ENCODE measurements at places on chromosomes 1 and 21.

DNA sequence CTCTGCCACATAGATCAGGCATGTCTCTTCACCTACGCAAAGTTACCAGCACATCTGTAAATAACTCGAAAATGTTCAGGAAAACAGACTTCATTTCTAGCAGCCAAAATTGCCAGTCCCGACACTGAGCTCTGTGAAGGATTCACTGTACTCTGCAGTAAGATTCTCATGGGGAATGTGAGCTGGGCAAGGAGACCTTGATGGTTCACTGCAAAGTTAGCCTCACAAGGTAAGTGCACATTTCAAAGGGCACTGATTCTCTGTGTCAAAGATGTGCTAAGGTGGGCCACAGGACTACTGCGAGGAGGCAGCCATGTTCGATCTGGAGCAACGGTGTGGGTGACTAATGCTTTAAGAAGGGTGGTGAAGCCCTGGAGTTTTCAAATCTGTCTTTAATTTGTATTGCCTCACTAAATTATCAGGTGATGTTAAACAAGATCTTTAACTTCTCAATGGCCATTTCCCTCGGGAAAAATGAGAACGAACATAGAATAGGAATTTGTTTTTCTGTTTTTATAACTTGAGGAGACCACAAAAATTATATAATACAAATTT lies 25.2 kb downstream of the STPG1 start:
- DNase-seq = no peak

DNA sequence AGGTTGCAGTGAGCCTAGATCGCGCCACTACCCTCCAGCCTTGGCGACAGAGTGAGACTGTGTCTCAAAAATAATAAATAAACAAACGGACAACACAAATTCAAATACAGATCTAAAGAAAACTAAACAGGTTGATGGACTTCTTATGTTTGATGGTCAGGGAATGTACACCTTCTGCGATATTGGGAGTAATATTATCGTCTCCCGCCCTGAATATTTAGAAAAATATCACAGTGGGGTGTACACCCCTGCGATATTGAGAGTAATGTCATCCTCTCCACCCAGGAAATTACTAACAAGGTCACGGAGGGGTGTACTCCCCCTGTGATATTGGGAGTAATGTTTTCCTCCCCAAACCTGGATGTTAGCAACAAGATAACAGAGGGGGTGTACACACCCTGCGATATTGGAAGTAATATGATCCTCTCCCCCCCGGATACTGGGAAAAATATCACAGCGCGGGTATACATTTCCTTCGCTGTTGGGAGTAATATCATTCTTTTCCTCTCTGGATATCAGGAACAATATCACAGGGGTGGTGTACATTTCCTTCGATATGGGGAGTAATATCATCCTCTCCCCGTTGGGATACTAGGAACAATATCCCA lies 1.4 kb upstream of the CFAP298 start:
- DNase-seq = no peak

DNA sequence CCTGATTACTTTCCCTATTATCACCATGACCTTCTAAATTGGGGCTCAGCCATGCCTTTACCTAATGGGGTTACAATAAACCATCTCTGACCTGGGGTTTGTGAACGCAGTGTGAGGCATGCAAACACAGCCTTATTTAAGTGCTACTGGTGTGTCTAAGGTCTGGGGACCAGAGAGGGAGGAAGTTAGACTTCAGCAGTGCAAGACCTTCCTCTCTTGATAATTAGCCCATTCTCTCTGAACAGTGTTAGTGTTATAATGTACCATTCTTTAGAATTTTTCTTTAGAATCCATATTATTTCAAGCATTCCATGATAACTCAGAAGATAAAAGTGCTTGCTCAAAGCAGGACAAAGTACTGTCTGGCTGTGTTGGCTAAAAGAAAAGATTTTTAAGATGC lies 10.5 kb upstream of the LRRC8D start:
- DNase-seq = no peak

GRCh38 chr1:60350531-60350930 lies 277.0 kb upstream of the C1orf87 start:
- DNase-seq = no peak

DNA sequence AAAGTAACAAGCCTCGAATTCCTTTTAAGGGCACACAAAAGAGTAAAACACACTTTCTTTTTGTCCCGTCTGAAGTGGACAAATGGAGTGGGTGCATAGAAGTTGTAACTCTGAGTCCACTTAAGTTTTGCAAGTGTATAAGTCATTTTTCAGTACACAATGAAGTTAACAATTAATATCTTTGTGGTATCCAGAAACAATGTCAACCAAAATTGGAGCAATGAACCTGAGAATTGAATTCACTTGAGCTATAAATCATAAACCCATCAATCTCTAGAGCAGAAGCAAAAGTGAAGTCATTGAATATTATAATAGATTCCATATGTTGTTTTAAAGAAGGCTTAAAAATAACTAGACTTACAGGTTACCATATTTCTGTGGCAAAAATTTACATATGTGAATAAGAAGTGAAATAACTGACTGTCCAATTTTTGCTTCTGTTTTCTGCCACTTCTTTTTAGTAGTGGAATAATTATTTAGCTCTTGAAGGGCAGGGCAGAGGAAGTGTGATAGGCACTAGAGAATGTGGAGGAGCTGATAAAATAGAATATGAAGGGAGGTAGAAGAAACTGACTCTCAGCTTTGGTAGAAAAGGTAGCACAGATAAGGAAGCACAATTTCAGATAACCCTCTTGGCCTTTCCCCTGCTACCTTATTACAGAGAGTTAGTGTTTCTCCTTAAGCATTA lies 73.9 kb upstream of the RGL1 start:
- no peak for DNase-seq

DNA sequence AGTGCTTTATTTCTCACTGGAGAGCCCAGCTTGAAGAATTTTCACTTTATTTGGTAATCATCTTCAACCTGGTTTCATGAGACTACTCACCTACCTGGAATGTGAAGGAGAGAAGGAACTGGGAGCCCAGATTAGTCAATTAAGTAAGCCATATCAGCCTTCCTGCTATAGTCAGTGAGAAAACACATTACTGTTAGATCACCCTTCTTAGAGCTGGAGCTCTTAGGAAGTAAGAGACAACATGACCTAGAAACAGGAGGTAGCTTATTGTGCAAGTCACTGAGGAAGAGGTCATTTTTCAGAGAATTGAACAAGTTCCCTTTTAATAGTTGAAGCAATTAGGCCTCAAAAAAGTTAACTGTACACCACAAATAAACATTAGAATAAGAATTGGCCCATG lies 49.2 kb upstream of the TEKT2 start:
- DNase-seq = peak; percentile 97

GRCh38 chr1:155900161-155900560 lies 11.0 kb downstream of the RIT1 start:
- DNase-seq = no peak

DNA sequence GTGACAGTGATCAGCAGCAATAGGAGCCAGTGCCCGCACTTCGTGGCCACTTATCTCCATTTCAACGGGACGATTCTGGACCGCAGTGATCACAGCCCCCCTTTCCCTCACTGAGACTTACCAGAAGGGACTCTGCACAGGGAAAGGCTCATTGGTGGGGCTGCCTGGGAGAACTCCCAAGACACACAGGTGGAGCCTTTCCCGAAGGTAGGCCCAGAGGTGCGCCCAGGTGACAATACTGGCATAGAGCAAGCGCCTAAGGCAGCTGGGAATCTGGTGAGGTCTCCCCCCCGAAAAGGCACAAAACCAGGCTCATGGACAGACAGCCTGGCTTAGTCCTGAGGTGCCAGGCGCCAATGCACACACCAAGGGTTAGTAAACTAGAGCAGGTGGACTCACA lies 318.9 kb downstream of the AJAP1 start:
- DNase-seq = no peak

GRCh38 chr1:158999316-159000069 lies 10.2 kb upstream of the IFI16 start:
- DNase-seq = peak; percentile 77

DNA sequence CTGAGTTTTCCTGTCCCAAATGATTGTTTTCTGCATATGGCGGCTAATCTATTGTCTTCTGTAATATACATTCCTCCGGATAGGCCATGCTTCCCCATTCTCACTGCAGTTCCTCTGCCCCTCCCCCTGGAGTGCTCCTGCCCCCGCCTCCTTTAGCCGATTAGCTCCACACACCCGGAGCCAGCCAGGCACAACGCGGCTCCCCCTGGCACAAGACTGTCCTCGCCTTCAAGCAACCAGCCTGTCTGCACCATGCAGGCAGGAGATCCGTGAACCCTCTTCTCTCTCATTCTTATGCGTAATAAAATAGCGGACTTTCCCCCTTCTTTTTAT lies 18.0 kb downstream of the SERTAD4 start:
- DNase-seq = no peak

GRCh38 chr1:154546264-154547063 lies 12.0 kb downstream of the UBE2Q1 start:
- peak; percentile 51 for DNase-seq

DNA sequence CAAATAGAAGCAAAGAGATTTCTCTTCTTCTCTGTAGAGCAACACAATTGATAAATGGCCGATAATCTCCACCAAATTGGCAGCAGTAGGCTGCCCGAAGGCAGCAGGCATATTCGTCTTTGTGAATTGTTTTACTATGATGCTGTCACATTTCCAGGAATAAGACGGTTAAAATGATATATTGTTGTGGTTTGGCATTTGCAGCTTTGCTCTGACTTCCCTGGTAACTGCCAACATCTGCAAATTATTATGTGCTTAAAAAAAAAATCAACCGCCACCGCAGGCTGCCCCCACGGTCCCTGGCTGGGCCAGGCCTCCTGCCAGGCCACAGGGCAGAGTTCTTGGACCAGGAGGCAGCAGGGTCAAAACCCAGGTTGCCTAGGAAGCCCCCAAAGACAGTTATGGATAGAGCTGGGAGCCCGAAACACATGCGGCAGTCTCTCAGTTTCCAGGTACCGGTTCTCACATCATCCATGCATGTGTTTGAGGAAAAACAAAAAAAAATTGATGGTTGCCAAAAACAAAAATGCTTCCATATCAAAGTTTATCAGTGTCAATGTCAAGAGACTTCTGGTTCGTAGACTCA lies 179.3 kb downstream of the ETS2 start:
- no peak for DNase-seq

- DNase-seq = no peak
These were observed 13.9 kb upstream of the XPR1 start for GRCh38 chr1:180617774-180618395.

- peak; percentile 53 for DNase-seq
These were observed 301.2 kb downstream of the DUSP10 start for GRCh38 chr1:221440658-221441057.

DNA sequence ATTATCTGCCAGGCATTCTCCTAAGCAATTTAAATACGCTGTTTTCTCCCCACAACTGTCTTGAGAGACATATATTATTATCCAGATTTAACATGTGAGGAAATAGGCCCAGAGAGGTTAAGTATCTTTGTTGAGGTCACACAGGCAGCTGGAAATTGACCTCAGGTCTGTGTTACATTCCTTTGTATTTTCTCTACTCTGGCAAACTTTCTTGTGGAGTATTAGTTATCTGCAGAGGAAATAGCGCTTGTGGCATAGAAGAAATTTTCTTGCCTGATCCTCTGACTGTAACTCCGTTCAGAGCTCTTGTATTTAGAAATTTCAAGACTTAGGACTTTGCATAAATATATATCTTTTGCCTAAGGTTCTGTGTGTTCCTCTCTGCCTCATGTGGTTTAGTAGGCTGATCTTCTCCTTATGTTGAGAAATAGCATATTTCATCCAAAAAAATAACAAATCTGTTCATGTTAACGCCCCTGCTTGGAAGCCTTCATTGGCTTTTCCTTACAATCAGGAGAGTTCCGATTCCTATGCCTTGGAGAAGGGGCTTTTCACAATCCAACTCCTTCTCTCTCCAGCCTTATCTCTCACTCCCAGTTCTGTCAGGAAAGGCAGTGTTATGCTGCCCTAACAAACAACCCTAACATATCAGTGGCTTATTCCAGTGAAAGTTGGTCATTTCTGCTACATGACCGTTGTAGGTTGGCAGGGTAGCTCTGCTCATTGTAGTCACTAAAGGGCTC lies 2.5 kb upstream of the JUN start:
- DNase-seq = no peak

GRCh38 chr1:90856463-90857007 lies 139.4 kb upstream of the BARHL2 start:
- no peak for DNase-seq

DNA sequence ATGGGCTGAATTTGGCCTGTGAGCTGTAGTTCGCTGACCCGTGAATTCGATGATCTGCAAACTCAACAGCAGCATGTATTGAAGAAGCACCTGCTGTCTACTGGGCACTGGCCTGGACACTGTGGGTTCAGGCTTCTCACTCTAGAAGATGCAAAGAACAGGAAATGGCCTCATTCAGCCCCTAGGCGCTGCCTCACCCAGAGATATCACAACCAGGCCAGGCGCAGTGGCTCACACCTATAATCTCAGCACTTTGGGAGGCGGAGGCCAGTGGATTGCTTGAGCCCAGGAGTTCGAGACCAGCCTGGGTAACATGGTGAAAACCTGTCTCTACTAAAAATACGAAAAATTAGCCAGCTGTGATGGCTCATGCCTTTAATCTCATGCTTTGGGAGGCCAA lies 23.6 kb downstream of the MFAP2 start:
- no peak for DNase-seq

DNA sequence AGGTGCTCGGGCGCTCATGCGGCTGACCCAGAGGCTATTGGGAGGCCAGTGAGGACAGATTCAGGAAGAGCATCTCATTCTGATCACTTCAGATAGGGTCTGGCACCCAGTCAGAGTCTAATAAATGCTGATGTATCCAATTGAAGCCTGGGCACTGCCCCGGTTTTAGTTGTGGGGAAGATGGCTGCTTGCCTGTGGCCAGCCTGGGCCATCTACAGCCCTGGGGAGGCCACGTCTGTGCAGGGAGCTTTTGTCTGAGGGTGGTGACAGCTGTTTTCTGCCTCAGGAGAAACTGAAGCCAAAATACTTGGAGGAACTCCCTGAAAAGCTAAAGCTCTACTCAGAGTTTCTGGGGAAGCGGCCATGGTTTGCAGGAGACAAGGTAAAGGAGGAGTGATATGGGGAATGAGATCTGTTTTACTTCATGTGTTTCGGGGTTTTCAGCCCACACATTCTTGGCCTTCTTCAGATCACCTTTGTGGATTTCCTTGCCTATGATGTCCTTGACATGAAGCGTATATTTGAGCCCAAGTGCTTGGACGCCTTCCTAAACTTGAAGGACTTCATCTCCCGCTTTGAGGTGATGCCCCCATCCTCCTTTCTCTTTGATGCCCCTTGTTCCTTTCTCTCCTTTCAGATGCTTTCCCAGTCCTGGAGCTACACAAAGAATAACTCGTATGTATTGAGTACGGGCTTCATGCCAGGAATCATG lies 2.8 kb downstream of the GSTM5 start:
- no peak for DNase-seq

DNA sequence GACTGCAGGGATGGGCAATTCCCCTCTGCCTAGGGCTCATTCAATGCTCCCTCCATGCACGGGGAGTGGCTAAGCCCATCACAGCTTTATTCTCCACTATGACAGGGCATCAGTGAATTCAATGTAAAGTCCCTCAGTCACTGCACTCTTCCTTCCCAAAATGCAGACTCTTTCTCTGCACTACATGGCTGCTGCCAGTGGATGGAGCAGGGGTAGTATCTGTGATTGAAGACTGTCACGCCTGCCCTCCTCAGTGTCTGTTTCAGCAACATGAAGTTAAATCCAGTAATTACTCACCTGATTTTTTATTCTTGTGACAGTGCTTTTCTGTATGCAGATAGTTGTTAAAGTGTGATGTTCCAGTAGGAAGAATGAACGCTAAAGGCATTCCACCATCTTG lies 1323.2 kb downstream of the AMY1C start:
- no peak for DNase-seq
